ENCODE measurements at places on chromosomes 11 and 22.

- no peak for DNase-seq
These were observed 552.1 kb upstream of the CHORDC1 start for GRCh38 chr11:90774727-90775566.

DNA sequence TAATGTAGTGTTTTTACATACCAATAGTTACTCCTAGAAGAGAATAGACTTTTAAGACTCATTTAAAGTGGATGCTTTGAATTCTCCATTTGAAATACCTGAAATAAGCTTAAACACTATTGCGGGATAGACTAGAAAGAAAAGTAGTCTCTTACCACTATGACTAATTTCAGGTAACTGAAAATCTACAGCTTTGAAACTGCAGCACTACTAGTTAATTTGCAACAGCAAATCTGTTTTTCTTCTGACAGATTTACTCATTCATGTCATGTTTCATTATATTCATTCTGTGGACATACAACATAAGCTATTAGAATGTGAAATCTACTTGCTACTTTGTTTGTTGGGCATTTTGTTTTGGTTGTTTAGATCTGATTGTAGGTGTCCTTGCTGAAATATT, 153.6 kb downstream of the MAML2 start:
- DNase-seq, result no peak

DNA sequence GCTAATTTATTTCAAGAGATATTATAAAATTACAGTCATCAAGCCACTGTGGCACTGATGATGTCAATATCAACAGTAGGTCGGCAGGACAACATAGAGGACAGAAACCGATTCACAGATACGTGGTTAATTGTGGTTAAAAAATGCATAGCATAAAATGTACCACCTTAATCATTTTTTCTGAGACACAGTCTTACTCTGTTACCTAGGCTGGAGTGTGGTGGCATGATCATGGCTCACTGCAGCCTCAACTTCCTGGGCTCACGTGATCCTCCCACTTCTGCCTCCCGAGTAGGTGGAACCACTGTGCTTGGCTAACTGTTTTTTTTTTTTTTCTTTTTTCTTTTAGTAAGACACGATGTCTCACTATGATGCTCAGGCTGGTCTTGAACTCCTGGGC, 21.0 kb upstream of the TOLLIP start:
- no peak for DNase-seq

DNA sequence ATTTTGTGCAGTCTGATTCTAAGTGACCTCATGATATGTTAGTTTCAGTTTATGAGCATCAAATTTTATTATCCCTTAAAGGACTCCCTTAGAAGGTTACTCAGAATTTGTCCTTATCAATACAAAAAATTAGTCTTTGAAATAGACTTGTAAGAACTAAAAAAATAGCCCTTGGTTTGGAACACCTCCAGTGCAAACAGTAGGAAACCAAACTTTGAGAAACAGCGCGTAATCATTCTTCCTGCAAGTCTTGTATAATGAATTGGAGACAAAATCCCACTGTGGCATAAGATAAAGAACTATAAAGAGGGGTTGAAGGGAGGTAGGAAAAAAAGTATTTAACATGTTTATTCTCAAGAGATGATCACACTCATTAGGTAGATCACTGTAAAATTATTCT, 10.8 kb upstream of the MSANTD4 start:
- DNase-seq, result no peak

DNA sequence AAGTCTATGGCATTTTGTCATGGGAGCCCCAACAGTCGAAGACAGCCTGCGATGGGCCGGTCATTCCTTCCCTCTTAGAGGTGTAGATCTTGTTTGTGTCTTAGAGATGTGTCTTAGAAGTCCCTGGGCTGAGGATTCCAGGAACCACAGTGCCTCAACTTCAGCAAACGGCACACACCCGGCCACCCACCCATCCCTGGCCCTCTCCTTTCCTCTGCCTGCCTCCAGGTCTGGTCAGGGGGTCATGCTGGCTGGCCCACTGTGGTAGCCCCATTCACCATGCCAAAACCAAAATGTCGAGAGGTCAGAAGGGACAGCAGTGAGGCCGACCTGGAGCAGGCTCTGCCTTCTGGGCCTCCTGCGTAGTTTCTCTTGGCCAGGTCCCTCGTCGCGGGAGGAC, 857.9 kb downstream of the TBC1D22A start:
- DNase-seq, result no peak

DNA sequence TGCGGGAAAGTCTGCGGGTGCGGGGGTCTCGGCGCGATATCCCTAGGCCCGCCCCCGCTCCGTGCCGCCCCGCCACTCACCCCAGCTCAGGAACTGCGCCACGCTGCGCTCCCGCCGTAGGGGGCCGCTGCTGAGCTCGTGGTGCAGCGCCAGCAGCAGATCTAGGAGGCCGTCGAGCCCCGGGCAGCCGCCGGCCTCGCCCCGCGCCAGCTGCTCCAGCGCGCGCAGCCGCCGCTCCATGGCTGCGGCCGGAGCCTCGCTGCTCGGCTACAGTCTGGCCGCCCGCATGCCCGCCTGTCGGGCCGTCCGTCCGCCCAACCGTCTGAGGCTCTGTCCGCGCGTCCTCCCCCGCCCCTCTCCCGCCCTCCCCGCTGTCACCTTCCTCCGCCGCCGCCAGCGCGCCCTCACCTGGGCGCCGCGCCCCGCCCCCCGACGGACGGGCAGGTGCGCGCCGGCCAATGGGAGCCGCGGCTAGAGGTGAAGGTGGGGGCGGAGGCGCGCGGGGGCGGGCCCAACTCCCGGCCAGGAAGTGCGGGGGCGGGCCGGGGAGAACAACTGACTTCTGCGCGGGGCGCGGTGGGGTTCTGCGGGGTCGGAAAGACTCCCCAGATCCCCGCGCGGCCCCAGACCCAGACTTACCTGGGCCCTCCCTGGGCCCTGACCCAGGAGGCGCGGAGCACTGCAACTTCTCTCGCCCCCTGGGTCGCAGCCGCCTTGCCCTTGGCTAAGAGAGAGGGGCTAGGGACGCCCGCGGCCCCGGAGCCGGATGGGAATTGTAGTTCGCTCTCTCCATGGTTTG, at the start of gene CDC42BPG:
Gene CDC42BPG (minus strand): TSS at position 324 of the 799 bp plus-strand sequence. CDS start 84 bp downstream, at position 240.
- DNase-seq, result no peak

- no peak for DNase-seq
These were observed 3.5 kb upstream of the TSGA10IP start for GRCh38 chr11:65941720-65942310.

- no peak for DNase-seq
These were observed 3.3 kb downstream of the SCGB2A2 start for GRCh38 chr11:62273284-62273683.

- no peak for DNase-seq
These were observed 19.0 kb downstream of the TSKU start for GRCh38 chr11:76802151-76802550.

DNA sequence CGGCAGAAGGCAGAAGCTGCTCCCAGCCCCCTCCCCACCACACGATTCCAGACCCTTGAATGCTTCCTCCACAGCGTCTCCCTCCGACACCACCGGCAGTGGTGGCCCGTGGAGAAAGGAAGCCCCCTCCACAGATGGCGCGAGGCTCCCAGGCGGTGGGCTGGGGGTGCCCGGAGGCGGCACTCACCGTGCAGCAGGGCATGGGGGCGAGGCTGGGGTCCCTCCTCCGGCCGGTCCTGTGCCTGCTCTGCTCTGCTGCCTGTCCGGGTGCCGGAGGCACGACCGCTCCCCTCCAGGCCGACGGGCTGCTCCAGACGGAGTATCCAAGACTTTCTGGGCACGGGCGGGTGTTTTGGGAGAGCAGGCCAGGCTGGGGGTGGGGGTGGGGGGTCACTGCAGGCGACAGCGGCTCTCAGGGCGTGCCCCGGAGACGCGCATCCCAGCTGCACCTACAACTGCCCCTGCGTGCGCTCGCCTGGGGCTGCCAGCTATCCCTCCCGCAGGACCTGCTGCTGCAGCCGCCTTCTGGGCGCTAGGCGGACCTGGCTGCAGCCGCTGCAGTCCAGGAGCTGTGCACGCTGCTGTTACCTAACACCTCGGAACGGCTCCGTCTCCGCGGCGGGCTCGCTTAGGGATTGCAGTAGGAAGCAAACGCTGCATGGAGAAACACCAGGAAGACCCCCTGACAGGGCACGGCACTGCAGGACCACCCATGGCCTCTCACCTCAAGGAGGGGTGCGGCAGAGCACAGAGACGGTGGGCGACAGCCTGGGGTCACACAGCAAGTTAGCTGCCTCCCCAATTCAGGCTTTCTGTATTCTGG, 15.2 kb downstream of the MRGPRG start:
- DNase-seq, result no peak

DNA sequence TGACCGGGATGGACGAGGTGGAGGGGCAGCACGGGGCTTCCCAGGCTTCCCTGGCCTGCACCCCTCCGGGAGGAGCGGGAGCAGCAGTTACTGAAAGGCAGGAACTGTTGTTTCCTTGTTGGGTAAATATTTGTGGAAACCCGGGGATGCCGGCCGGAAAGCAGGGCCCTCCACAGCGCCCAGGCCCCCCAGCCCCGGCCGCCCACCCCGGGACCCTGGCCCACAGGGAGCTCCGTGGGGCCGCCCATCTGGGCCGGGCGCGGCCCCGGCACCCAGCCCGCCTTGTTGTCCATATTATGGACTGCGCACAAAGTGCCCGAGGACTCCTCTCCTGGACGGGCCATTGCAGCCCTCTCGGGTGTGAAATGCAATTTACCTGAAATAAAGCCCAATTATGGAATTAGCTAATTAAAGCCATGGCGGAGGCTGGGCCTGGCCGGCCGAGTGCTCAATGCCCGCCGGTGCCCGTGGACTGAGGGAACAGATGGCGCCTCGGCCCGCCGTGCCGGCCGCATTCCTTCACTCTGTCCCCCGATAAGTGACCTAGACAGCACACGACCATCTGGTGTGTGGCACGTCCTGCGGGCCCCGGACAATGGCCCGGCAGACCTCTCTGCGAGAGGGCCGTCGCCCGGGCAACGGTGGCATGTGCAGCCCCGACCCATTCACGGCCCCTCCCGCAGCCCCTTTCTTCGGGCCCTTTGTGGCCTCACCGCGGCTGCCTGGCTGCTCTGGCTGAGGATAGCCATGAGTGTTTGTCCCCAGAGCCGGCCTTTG, 35.4 kb downstream of the CDKN1C start:
- no peak for DNase-seq

Data from RCC 7860 (cell line).